Left ventricle myocardium inferior (tissue), 1 donor: ENCODE measurements at places on chromosomes 2 and 18. TPM values are rescaled to one million over a fixed set of nuclear protein-coding genes. Genes with fewer than 3 reads are reported as not detected.

GRCh38 chr2:149625671-149626070 lies 38.1 kb upstream of the MMADHC start:
- H3K27me3 ChIP-seq, result no peaks in the 10 kb centered on the region
- no peak overlapping the region for H3K27ac ChIP-seq
- no peaks in the 10 kb centered on the region for H3K36me3 ChIP-seq
- no peak overlapping the region for H3K4me3 ChIP-seq
- no peak for DNase-seq

DNA sequence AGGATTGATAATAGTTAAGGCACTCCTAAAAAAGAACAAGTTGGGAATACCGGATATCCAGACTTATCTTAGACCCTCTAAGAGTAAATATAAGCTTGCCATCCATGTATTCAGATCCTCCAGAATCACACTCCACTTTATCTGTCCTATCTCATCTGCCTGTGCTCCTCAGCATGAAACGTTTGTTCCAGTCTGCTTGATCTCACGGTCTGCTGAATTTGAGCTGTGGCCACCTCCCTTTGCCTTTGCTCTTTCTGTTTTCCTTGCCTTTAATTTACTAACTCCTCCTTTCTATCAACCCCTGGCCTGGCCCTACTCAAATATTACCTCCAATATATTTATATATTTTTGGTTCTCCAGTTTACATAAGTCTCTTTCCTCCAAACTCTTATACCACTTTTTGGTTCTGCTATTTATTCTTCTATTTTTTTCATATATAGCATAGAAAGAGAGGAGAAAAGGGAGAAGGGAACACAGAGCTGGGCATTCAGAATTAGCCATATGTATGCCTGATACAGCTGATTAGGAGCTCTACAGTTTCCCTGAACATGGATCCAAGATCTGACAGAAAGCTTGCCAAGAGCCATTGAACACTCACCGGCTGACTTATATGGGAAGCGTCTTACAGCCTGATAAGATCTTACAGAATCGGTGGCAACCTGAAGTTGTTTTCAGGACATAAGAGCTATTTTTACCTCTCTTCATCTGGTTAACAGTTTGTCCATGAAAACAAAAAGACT lies 21.8 kb upstream of the DNAJC27 start:
- peaks cover 26% of the 10 kb centered on the region for H3K4me1 ChIP-seq
- DNase-seq, result no peak
- peak overlapping the region; percentile 3 for H3K27ac ChIP-seq
- H3K36me3 ChIP-seq, result no peaks in the 10 kb centered on the region
- no peaks in the 10 kb centered on the region for H3K27me3 ChIP-seq
- H3K4me3 ChIP-seq, result no peak overlapping the region

- peaks cover 28% of the 10 kb centered on the region for H3K4me1 ChIP-seq
- H3K27me3 ChIP-seq, result no peaks in the 10 kb centered on the region
- H3K4me3 ChIP-seq, result no peak overlapping the region
Observed at GRCh38 chr2:60440767-60441163, 112.7 kb downstream of the BCL11A start.

DNA sequence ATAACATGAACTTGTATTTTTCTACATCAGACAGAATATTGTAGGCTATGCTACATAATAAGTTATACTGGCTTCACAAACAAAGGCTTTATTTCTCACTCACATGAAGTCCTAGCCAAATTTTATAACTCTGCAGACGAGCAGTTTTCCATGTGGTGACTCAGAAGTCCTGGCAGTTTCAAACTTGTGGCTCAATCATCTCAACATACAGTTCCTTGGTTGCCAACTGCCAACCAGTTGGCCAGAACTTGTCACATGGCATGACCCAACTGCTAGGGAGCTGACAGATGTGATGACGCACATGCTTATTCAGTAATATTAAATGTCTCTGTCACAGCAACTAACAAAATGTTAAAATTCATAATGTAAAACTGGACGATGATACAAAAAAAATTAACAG lies 63.8 kb upstream of the ZC3H15 start:
- H3K4me1 ChIP-seq, result no peaks in the 10 kb centered on the region
- H3K27me3 ChIP-seq, result no peaks in the 10 kb centered on the region
- DNase-seq, result peak; percentile 21
- no peak overlapping the region for H3K27ac ChIP-seq
- H3K36me3 ChIP-seq, result no peaks in the 10 kb centered on the region

GRCh38 chr2:38581193-38582147 lies 21.3 kb downstream of the HNRNPLL start:
- peaks cover 25% of the 10 kb centered on the region for H3K4me1 ChIP-seq
- H3K4me3 ChIP-seq, result no peak overlapping the region
- peaks cover 34% of the 10 kb centered on the region for H3K36me3 ChIP-seq
- no peak overlapping the region for H3K27ac ChIP-seq
- no peak for DNase-seq

- peaks cover 5% of the 10 kb centered on the region for H3K4me1 ChIP-seq
- H3K27me3 ChIP-seq, result peaks cover 45% of the 10 kb centered on the region
- H3K27ac ChIP-seq, result no peak overlapping the region
- no peak overlapping the region for H3K4me3 ChIP-seq
Observed at GRCh38 chr2:131031875-131032274, 61.4 kb downstream of the FAM168B start.

DNA sequence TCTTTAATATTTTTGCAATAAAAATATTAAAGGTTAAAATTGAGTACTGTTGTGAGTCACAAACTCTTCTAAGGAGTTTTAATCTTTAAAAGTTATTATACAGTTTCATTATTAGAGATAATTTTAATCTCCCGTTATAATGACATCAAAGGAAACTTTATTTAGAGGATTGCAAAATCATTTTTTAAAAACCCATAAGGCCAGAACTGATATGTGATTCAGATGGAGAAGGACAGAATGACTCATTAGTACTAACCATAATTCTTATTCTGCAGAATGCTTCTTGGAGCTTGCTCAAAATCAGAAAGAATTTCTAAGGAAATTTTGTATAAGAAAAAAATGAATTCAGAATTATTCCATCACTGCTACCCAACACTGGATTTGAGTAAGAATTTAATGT lies 12.5 kb upstream of the HNRNPLL start:
- H3K27me3 ChIP-seq, result no peaks in the 10 kb centered on the region
- no peaks in the 10 kb centered on the region for H3K36me3 ChIP-seq
- no peak for DNase-seq
- H3K27ac ChIP-seq, result no peak overlapping the region
- H3K4me3 ChIP-seq, result no peak overlapping the region

DNA sequence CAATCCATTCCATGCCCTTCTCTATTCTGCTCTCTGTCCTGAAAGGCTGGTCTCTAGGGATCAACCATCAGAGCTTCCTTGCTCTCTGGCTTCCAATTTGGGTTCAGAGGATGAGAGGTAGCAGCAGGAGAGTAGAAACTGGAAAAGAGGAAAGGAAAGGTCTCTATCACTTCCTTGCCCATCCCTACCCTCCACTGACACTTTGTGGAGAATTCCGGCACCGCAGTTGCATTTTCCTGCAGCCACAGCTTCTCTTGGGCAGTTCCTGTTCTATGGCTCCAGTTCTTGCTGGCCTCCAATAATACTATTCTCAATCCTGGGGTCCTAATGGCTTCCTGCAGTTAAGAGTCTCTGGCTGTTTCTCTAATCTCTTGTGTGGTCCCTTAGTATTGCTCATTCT lies 13.3 kb upstream of the IMPACT start:
- no peak for DNase-seq
- no peaks in the 10 kb centered on the region for H3K36me3 ChIP-seq
- no peak overlapping the region for H3K4me3 ChIP-seq
- H3K4me1 ChIP-seq, result no peaks in the 10 kb centered on the region
- no peak overlapping the region for H3K27ac ChIP-seq
- peaks cover 26% of the 10 kb centered on the region for H3K27me3 ChIP-seq

- H3K27me3 ChIP-seq, result peaks cover 42% of the 10 kb centered on the region
- no peaks in the 10 kb centered on the region for H3K4me1 ChIP-seq
Observed at GRCh38 chr2:176914371-176914770, 298.2 kb upstream of the HNRNPA3 start.

DNA sequence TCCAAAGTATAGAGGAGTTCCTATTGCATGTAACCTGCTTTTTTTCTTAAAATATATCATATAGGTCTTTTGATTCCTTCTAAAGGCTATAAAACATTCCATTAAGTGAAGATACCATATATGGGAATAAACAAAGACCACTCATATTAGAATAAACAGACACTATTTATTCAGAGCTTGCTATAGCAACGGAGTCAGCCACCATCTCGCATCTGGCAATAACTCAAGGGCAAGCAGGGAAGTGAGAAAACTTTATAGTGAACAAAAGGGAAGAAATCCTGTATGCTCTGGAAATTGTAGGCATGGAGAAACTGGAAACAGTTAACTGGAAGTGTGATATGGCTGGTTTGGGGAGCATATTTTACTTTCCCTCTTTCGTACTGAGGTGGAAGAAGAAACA lies 301.9 kb downstream of the PTH2R start:
- no peaks in the 10 kb centered on the region for H3K4me1 ChIP-seq
- H3K27ac ChIP-seq, result no peak overlapping the region
- no peak for DNase-seq
- H3K4me3 ChIP-seq, result no peak overlapping the region
- no peaks in the 10 kb centered on the region for H3K27me3 ChIP-seq

- DNase-seq, result no peak
- no peaks in the 10 kb centered on the region for H3K36me3 ChIP-seq
- peaks cover 5% of the 10 kb centered on the region for H3K27me3 ChIP-seq
- no peak overlapping the region for H3K4me3 ChIP-seq
Observed at GRCh38 chr2:191636235-191636543, 41.7 kb upstream of the NABP1 start.

DNA sequence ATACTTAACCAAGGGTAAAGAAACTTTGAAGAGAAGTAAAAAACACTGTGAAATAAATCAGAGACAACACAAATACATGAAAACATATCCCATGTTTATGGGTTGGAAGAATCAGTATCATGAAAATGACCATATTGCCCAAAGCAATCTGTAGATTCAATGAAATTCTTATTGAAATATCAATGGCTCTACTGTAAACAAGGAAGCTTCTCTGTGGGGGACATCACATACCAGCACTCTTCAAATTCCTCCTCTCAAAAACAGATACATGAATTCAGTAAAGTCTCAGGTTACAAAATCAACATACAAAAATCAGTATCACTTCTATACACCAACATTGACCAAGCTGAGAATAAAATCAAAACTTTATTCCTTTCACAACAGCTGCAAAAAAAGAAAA lies 63.5 kb upstream of the CNTNAP5 start:
- H3K36me3 ChIP-seq, result no peaks in the 10 kb centered on the region
- no peaks in the 10 kb centered on the region for H3K4me1 ChIP-seq
- no peak overlapping the region for H3K4me3 ChIP-seq

- no peaks in the 10 kb centered on the region for H3K4me1 ChIP-seq
- H3K4me3 ChIP-seq, result no peak overlapping the region
- DNase-seq, result no peak
- no peak overlapping the region for H3K27ac ChIP-seq
- peaks cover 18% of the 10 kb centered on the region for H3K36me3 ChIP-seq
Observed at GRCh38 chr18:49160079-49160930, 209.5 kb upstream of the SMAD7 start.

The CYBRD1 gene
- total RNA-seq, result 48.4 TPM

The REG1B gene
- total RNA-seq, result not detected

The REG3G gene
- total RNA-seq, result not detected

The COL6A3 gene
- total RNA-seq, result 57.1 TPM

The FHOD3 gene
- 346 TPM for total RNA-seq

The CHRND gene
- total RNA-seq, result not detected
